ENCODE measurements at places on chromosomes 1 and 21. TPM values are rescaled to one million over a fixed set of nuclear protein-coding genes. Genes with fewer than 3 reads are reported as not detected.

The DCDC2B gene
- total RNA-seq: not detected

The GJA4 gene
- total RNA-seq: 3.8 TPM

The TRIM63 gene
- 5.7 TPM for total RNA-seq

The NKAIN1 gene
- total RNA-seq: 1.2 TPM

The COL6A2 gene
- 389 TPM for total RNA-seq

The OLIG1 gene
- not detected for total RNA-seq

The NBPF4 gene
- not detected for total RNA-seq

The GPR89A gene
- total RNA-seq: 35.9 TPM

The LMX1A gene
- not detected for total RNA-seq

The GCSAML gene
- not detected for total RNA-seq

The TFB2M gene
- total RNA-seq: 17.9 TPM

The GBP1 gene
- total RNA-seq: 18.9 TPM

The MATN1 gene
- total RNA-seq: 2.0 TPM

The SLC6A9 gene
- 14.6 TPM for total RNA-seq

The S100A9 gene
- total RNA-seq: 11.9 TPM

The TBX19 gene
- total RNA-seq: 1.2 TPM

The KCNA10 gene
- not detected for total RNA-seq

The ZBTB8B gene
- 0.36 TPM for total RNA-seq

The CDC42BPA gene
- 40.9 TPM for total RNA-seq

The PTGFRN gene
- total RNA-seq: 37.7 TPM

The SPRR4 gene
- total RNA-seq: not detected

The LMOD1 gene
- total RNA-seq: 8.7 TPM

The C1orf141 gene
- total RNA-seq: not detected

The SELE gene
- total RNA-seq: 0.03 TPM

The C8A gene
- 5.8 TPM for total RNA-seq

The GATAD2B gene
- 11.7 TPM for total RNA-seq

The CIART gene
- total RNA-seq: 1.8 TPM

The KIF1B gene
- 37.0 TPM for total RNA-seq

The ATP6V1G3 gene
- total RNA-seq: not detected

The DRAM2 gene
- 96.1 TPM for total RNA-seq

The AADACL3 gene
- 0.10 TPM for total RNA-seq

The ZSWIM5 gene
- total RNA-seq: 4.1 TPM

The CD5L gene
- total RNA-seq: not detected

The HSF2BP gene
- total RNA-seq: 1.4 TPM

The ESRRG gene
- 15.8 TPM for total RNA-seq

The RNPEP gene
- total RNA-seq: 57.6 TPM

The MXRA8 gene
- 138 TPM for total RNA-seq

The TMPRSS3 gene
- 1.7 TPM for total RNA-seq

The TCHH gene
- total RNA-seq: not detected

The BOLA1 gene
- 16.1 TPM for total RNA-seq

The SYPL2 gene
- total RNA-seq: 2.0 TPM

The TRIM62 gene
- 2.5 TPM for total RNA-seq

The LEFTY2 gene
- total RNA-seq: 0.60 TPM

The PRR9 gene
- not detected for total RNA-seq

The ENO1 gene
- total RNA-seq: 659 TPM

The UFC1 gene
- 136 TPM for total RNA-seq

The GRHL3 gene
- total RNA-seq: 2.7 TPM

The LYSMD1 gene
- 16.2 TPM for total RNA-seq

The ITGB2 gene
- total RNA-seq: 1.6 TPM

The APOBEC4 gene
- total RNA-seq: not detected

The FALEC gene
- not detected for total RNA-seq

The LCE2D gene
- not detected for total RNA-seq

The ZNF648 gene
- 0.23 TPM for total RNA-seq

The TNFSF18 gene
- 0.08 TPM for total RNA-seq

The CELA2B gene
- not detected for total RNA-seq

The TMCO1 gene
- 134 TPM for total RNA-seq

All from hepatocyte (in vitro differentiated cells).